ENCODE measurements at places on chromosomes 1 and 21.

- H3K36me3 ChIP-seq = no peaks in the 10 kb centered on the region
- DNase-seq = no peak
- peaks cover 11% of the 10 kb centered on the region for H3K4me1 ChIP-seq
These were observed 569 bp upstream of the DAB1 start for GRCh38 chr1:57424231-57425027.

DNA sequence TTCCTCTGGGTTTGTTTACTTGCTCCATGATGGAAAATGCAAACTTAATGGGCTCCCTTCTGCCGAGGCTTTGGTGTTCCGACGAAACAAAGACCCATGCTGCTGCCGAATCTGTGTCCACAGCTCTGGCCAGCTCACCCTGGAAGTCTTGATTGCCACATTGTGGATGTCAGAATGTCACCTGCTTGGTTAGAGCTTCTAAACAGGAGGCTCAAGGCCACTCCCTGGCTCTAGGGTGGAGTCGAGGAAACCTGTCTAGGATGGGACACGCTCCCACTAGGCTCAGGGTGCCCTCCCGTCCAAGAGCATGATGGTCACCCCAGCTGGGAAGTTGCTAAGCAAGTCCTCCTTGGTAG, 279.3 kb upstream of the VAMP3 start:
- H3K4me1 ChIP-seq = no peaks in the 10 kb centered on the region
- no peaks in the 10 kb centered on the region for H3K36me3 ChIP-seq
- DNase-seq = no peak
- no peak overlapping the region for H3K27ac ChIP-seq

DNA sequence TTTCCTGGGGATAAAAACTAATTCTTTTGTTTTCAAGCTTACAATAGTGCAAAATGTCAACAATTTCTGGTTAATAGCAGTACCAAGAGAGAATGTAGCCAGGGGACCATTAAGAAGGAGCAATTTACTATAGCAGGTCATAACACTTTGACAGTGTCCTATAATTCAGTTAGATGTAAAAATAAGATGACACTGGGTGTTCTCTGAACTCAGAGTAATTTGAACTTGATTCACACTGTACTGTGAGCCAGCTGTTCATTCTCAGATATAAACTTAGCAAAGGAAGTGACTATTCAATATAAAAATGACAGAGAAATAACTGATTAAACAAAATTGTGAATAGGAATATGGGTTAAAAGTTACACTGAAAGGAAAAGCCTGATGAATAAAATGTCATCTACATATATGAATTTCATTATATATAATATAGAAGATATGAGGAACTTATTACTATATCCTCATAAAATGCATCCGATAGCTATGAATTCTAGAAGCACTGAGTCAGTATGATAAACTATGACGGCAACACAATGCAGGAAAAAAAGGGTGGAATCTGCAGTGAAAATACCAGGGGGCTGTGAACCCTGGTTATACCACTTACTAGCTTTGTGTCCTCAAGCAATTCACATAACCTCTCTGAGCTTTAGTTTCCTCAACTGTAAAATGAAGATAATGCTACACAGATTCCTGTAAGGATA, 135.9 kb downstream of the ACBD6 start:
- H3K4me3 ChIP-seq = no peak overlapping the region
- peaks cover 9% of the 10 kb centered on the region for H3K4me1 ChIP-seq
- DNase-seq = no peak
- H3K27me3 ChIP-seq = no peaks in the 10 kb centered on the region

- H3K4me1 ChIP-seq = peaks cover 4% of the 10 kb centered on the region
- no peak overlapping the region for H3K27ac ChIP-seq
- H3K27me3 ChIP-seq = peaks cover 2% of the 10 kb centered on the region
- H3K4me3 ChIP-seq = no peak overlapping the region
These were observed 20.2 kb downstream of the NCMAP start for GRCh38 chr1:24575905-24576587.

- H3K27me3 ChIP-seq = no peaks in the 10 kb centered on the region
- no peak for DNase-seq
- peaks cover 12% of the 10 kb centered on the region for H3K4me1 ChIP-seq
- H3K36me3 ChIP-seq = peaks cover 92% of the 10 kb centered on the region
- H3K27ac ChIP-seq = no peak overlapping the region
These were observed 35.3 kb downstream of the NIPAL3 start for GRCh38 chr1:24450857-24451397.

GRCh38 chr1:222247081-222247480, 300.8 kb downstream of the HHIPL2 start:
- H3K27ac ChIP-seq = no peak overlapping the region
- no peaks in the 10 kb centered on the region for H3K27me3 ChIP-seq
- peaks cover 9% of the 10 kb centered on the region for H3K4me1 ChIP-seq
- no peaks in the 10 kb centered on the region for H3K36me3 ChIP-seq

GRCh38 chr1:170545476-170545875, 13.5 kb downstream of the GORAB start:
- H3K36me3 ChIP-seq = peaks cover 92% of the 10 kb centered on the region
- H3K4me3 ChIP-seq = no peak overlapping the region
- H3K27me3 ChIP-seq = no peaks in the 10 kb centered on the region
- peaks cover 5% of the 10 kb centered on the region for H3K4me1 ChIP-seq
- H3K27ac ChIP-seq = no peak overlapping the region

DNA sequence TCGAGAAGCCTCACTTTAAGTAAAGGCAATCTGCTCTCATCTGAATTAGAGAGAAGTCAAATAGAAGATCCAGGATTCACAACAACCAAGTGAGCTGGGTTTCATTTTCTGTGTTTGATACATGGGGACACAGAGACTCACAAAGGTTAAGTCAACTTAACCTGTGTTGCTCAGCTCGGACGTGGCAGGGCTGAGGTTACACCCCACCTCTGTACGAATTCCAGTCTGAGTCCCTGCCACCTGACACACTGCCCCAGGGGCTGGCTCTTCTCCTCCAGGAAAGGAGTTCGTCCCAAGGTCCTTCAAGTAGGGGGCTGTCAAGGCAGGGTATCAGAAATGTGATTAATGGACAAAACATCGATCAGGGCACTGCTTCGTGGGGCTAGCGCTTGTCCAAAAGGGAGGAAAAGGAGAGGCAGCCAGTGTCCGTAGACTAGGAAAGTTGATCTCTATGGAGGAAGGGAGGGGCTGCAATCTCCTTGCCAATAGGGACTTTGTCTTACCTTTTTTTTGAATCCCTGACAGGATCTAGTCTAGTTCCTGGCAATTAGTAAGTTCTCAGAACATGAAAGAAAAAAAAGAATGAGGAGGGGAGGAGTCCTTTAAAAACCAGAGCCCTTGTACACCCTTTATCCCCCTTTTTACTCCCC, 116.4 kb downstream of the CNIH3 start:
- no peak overlapping the region for H3K4me3 ChIP-seq
- H3K27me3 ChIP-seq = no peaks in the 10 kb centered on the region
- H3K36me3 ChIP-seq = no peaks in the 10 kb centered on the region
- no peak overlapping the region for H3K27ac ChIP-seq
- peaks cover 9% of the 10 kb centered on the region for H3K4me1 ChIP-seq

GRCh38 chr1:202247837-202248795, 54.5 kb downstream of the LGR6 start:
- no peaks in the 10 kb centered on the region for H3K27me3 ChIP-seq
- no peaks in the 10 kb centered on the region for H3K4me1 ChIP-seq
- peak; percentile 3 for DNase-seq
- no peak overlapping the region for H3K4me3 ChIP-seq
- H3K36me3 ChIP-seq = no peaks in the 10 kb centered on the region
- no peak overlapping the region for H3K27ac ChIP-seq

GRCh38 chr1:59997479-59998115, 71.0 kb upstream of the CYP2J2 start:
- peaks cover 18% of the 10 kb centered on the region for H3K27me3 ChIP-seq
- H3K27ac ChIP-seq = no peak overlapping the region
- H3K36me3 ChIP-seq = no peaks in the 10 kb centered on the region
- DNase-seq = no peak
- H3K4me3 ChIP-seq = no peak overlapping the region
